C1 segment of cervical spinal cord (tissue), 14 donors: ENCODE measurements at places on chromosomes 1 and 21.

DNA sequence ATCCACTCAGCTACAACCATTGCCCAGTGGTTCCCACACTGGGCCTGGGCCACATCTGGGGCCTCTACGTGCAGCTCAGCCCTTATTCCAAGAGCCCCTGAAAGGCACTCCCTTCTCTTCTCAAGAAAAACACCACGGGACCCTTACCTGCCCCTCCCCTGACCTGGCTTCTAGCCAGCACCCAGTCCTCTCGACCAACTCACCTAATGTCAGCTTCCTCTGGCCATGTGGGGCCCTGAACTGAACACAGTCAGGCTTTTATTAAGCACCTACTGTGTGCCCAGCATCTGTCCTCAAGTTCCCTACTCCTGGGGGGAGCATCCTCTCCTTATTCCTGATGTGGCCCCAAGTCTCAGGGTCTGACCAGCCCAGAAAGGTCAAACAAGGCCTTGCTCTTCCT, 208.4 kb downstream of the MATN1 start:
- no peak for DNase-seq

DNA sequence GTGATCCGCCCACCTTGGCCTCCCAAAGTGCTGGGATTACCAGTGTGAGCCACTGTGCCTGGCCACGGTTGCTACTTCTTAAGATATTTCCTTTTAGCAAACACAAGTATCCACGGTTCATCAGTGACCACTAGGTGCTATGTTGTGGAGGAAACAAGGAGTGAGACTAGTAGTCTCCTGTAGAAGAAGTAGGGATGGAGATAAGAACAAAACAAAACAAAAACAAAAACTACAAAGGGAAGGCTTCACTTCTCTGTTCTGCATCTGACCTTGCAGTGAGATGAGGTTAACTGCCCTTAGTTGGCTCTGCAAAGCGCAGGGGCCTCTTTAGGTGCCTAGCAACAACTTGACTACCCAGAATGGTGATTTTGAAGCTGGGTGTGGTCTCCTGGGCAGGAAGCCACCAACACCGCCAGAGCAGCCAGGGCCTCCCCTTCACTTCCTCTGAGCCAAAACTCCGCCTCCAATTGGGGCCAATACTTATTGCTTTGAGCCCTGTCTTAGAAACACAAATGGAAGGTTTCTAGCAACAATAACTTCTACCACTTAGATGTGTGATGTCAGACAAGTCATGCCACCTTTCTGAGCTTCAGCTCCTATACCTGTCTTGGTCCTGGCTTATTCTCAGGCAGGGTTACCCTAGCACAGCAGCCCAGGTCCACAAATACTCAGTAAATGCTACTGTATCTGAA, 12.8 kb upstream of the CDC42 start:
- DNase-seq, result no peak

- no peak for DNase-seq
Measured at GRCh38 chr21:29175408-29176134, 45.1 kb downstream of the MAP3K7CL start.

DNA sequence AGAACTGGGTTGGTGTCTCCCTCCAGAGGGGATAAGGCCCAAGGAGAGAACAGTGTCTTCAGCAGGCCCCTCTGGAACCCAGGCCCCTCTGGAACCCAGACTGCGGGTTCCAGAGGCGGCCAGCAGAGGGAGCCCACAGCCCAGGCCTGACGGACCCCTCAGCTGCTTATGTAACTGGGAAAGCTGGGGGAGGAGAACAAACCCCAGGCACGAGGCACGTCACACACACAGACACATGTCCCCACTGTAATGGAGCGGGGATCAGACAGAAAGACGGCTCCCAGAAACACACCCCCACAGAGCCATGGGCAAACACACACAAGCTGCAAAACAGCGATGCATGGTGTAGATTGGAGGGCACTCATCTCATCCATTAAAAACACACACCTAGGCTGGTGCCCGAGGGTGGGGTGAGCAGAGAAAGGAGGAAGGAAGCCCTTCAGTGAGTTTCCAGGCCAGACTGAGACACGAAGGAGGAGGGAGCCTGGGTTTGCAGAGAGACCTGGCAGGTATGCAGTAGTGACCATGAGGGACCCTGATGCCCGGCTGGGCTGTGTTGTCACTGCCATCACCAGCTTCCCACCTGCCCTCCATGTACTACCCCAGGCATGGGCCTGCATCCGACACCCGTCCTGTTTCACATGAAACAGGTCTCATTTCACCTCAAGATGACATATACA, 2.8 kb upstream of the IGSF8 start:
- peak; percentile 78 for DNase-seq

GRCh38 chr1:10793129-10793651, 3.3 kb downstream of the CASZ1 start:
- DNase-seq, result no peak

DNA sequence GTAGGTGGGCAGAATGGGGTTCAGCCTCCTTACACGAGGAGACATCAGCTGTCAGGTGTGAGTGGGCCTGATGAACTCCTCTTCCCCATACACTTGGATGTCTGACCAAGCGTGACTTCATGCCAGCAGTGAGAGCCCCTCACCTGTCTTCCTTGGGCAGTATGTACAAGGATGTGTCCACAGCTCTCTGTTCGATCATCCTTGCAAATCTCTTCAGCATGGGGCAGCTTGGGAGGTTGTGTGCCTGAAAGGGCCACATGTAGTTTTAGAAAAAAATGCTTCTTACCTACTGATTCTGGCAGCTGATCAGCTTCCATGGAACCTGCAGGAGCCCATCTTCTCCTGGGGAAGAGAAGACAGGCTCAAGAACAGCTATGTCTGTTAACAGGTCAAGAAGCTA, 18.0 kb downstream of the ACP6 start:
- no peak for DNase-seq

- no peak for DNase-seq
Measured at GRCh38 chr1:236204656-236205055, 62.3 kb downstream of the GPR137B start.

DNA sequence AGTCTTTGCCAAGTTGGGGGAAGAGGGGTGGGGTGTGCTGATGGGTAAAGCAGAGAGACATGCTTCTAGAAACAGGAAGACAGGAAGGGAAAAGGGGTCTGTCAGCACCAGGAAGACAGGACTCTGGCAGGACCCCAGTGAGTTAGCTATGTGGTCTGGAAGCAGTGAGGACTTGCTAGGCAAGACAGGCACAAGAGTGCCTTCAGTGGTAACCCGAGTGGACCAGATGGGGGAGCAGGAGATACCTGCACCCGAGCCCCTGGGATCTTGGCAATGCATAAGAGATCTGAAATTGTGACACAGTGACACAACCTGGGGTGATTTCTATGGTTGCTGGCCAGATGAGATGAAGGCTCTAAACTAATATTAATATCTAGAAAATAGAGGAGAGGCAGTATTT, 7.0 kb downstream of the TLR5 start:
- DNase-seq, result no peak

DNA sequence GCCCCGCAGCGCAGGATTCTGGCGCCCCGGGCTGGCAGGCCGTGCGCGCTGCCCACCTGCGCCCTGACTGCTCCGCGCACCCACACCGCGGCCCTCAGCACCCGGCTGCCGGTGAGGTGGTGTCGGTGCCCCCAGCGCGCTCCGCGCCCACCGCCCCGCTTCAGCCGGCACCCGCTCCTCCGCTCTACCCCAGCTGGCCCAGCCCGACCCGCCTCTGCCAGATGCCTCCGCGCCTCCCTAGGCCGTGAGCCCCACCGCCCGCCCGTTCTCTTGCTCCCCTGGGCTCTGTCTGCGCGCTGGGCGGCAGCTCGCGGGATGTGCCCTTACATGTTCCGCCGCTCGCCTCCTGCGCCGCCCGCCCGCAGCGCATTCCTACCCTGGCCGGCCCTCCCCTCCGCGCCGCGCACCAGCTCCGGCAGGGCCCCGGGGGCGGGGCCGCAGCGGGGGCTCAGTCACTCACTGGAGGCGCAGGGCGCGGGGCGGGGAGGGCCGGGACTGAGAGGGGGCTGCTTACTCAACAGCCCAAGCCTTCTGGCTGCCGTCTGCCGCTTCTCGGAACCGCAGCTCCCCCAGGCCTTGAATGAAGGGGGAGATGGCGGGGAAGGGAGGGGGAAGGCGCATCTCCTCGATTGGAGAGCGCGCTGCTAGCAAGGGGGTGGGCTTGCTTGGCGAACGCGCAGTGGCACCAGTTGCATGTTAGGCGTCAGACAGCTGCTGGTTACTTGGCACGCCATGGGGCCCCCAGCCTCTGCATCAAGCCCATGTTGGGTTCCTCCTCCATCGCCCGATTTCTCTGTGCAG, at the start of gene PHLDA3:
Gene PHLDA3 (minus strand): TSS at position 345 of the 801 bp plus-strand sequence. CDS start 402 bp downstream, outside the sequence.
- DNase-seq, result peak; percentile 59

- DNase-seq, result no peak
Measured at GRCh38 chr1:190138702-190139101, 339.0 kb downstream of the BRINP3 start.

- no peak for DNase-seq
Measured at GRCh38 chr1:45643978-45644377, 20.1 kb upstream of the CCDC17 start.
